ENCODE measurements at places on chromosomes 7 and 10. TPM values are rescaled to one million over a fixed set of nuclear protein-coding genes. Genes with fewer than 3 reads are reported as not detected.

DNA sequence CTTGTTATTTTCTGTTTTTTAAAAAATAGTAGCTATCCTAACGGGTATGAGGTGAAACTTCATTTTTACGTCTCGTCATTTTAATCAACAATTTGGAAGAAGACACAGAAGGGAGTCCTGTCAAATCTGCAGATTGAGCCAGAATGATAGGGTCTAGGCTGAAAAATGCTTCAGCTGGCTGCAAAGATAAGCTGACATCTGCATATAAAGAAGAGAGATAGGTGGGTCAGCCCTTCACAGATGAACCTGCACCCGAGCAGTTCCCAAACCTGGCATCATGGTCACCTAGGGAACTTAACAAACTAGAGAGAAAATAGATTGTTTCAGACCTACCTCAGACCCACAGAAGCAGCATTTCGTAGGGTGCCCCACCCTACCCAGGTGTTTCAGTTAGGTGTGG is 35.2 kb upstream of the BMPR1A start:
- no peak for DNase-seq

DNA sequence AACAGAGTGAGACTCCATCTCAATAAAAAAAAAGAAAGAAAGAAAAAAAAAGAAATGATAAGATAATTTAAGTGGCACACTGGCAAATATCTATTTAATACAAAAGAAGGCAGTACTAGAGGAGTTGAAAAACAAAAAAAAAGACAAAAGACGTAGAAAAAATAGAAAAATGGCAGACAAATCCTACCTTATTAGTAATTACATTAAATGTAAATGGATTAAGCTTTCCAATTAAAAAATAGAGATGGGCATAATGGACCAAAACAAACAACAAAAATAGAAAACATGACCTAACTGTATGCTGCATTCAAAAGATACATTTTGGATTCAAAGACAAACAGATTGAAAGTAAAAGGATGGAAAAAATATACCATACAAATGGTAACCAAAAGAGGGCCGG is 5.3 kb upstream of the PARP12 start:
- no peak for DNase-seq

LBX1 gene
- not detected for total RNA-seq

TDRD1 gene
- total RNA-seq, result 0.18 TPM

Measured in endothelial cell (in vitro differentiated cells).